ENCODE measurements at places on chromosomes 12 and 14. TPM values are rescaled to one million over a fixed set of nuclear protein-coding genes. Genes with fewer than 3 reads are reported as not detected.

DNA sequence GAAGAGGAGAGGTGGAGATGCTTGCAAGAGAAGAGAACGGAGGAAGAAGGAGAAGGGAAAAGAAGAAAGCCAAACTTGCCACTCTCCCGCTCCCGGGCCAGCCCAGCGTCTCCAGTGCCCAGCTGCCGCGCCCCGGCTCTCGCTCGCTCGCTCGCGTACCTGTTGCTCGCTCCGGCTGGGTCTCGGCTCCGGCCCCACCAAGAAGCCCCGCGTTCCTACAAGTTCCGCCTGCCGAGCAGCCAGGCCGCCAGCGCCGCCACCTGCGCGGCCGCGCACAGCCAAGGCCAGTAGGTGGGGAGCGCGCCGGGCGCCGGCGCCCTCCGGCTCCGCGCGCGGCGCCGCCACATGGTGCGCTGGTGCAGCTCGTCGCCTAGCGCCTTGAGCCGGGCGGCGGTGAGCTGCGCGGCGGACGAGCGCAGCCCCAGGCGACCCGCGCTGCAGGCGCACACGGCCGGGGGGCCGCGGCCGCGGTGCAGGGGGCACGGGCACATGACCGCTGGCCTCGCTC lies 370 bp downstream of the HRK start:
- peaks cover 4% of the 10 kb centered on the region for H3K36me3 ChIP-seq
- peak; percentile 14 for DNase-seq
- no peak overlapping the region for H3K27ac ChIP-seq
- H3K27me3 ChIP-seq: peaks cover 69% of the 10 kb centered on the region
- peaks cover 14% of the 10 kb centered on the region for H3K4me1 ChIP-seq

DNA sequence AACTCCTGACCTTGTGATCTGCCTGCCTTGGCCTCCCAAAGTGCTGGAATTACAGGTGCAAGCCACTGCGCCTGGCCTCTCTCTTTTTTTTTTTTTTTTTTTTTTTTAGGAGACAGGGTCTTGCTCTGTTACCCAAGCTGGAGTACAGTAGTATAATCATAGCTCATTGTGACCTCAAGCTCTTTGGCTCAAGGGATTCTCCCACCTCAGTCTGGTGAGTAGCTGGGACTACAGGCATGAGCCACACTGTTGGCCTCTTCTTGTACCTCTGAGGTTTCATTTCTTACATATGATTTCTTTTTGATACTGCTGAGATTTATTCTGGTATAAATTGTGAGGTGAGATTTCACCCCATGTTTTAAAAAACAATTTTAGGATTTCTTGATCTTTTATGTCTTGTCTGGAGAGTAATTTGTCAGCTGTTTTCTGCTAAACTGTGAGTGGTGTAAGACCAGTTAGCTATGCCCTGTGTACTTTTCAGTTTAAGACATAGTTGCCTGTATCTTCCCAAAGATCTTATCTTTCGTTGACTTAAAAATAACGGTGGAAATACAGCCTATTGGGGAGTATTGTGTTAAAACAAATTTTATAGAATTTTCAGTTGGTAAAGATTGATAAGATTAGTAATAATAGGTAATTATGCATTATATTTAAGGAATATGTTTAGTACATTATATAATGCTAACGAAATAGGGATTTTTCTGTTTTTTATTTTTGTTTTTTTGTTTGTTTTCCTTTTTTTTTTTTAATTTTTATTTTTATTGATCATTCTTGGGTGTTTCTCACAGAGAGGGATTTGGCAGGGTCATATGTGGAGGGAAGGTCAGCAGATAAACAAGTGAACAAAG lies 31.7 kb downstream of the WDR20 start:
- peaks cover 14% of the 10 kb centered on the region for H3K4me1 ChIP-seq
- DNase-seq: no peak
- H3K27me3 ChIP-seq: no peaks in the 10 kb centered on the region

GRCh38 chr14:21026274-21026987 lies 1.6 kb upstream of the NDRG2 start:
- DNase-seq: no peak
- H3K4me1 ChIP-seq: peaks cover 6% of the 10 kb centered on the region
- no peaks in the 10 kb centered on the region for H3K36me3 ChIP-seq
- H3K27me3 ChIP-seq: peaks cover 43% of the 10 kb centered on the region
- no peak overlapping the region for H3K4me3 ChIP-seq

- no peak for DNase-seq
- peaks cover 16% of the 10 kb centered on the region for H3K4me1 ChIP-seq
- H3K4me3 ChIP-seq: no peak overlapping the region
- H3K36me3 ChIP-seq: no peaks in the 10 kb centered on the region
Observed at GRCh38 chr12:1911598-1912575, 6.6 kb downstream of the CACNA2D4 start.

DNA sequence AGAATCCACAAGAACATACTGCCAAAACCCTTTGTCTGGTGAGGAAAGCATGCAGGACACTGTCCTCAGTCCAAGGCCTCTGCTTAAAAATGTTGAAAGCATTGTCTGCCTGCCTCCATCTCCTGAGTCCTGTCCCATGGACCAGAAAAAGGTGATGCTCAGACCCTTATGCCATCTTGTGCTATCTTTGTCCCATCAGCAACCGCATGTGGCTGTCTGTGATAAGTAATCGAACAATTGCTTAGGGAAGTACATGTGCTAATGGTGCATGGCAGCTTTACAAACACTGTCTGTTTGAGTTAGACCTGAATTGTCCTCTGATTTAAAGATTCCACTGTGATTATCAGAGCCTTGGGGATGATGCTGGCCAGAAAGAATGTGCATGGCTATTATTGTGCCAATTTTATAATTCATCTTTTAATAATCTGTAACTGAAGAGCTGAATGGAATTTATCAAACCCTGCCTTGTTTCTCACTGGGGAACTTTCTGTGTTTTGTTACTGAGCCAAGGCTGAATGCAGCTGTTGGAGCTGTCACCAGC lies 177.5 kb downstream of the DACT1 start:
- H3K27ac ChIP-seq: no peak overlapping the region

DNA sequence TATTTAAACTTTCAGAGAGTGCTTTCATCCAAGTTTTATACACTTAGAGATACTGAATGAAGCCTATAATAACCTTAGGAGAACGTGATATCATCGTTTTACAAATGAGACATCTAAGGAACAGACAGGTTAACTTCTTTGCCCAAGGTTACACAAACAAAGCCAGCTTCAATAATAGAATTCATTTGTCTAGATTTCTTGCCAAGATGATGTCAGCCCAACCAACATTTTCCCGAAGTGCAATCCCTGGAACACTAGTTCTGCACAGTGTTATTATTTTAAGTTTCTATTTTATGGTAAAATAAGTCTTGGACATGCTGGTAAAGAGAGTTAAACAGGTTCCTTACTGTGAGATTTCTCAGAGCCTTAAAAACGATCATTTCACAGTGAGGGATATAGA lies 174.6 kb downstream of the SLC25A21 start:
- DNase-seq: no peak
- no peaks in the 10 kb centered on the region for H3K4me1 ChIP-seq
- no peak overlapping the region for H3K27ac ChIP-seq
- H3K36me3 ChIP-seq: no peaks in the 10 kb centered on the region
- H3K27me3 ChIP-seq: no peaks in the 10 kb centered on the region

- H3K4me3 ChIP-seq: no peak overlapping the region
- H3K36me3 ChIP-seq: no peaks in the 10 kb centered on the region
- H3K4me1 ChIP-seq: no peaks in the 10 kb centered on the region
- no peak overlapping the region for H3K27ac ChIP-seq
- H3K27me3 ChIP-seq: no peaks in the 10 kb centered on the region
- no peak for DNase-seq
Observed at GRCh38 chr14:101184104-101184455, 280.6 kb upstream of the RTL1 start.

- no peaks in the 10 kb centered on the region for H3K27me3 ChIP-seq
- H3K4me3 ChIP-seq: no peak overlapping the region
- H3K36me3 ChIP-seq: peaks cover 23% of the 10 kb centered on the region
- DNase-seq: no peak
- H3K4me1 ChIP-seq: peaks cover 18% of the 10 kb centered on the region
Observed at GRCh38 chr14:71119075-71119474, 211.8 kb downstream of the PCNX1 start.

DNA sequence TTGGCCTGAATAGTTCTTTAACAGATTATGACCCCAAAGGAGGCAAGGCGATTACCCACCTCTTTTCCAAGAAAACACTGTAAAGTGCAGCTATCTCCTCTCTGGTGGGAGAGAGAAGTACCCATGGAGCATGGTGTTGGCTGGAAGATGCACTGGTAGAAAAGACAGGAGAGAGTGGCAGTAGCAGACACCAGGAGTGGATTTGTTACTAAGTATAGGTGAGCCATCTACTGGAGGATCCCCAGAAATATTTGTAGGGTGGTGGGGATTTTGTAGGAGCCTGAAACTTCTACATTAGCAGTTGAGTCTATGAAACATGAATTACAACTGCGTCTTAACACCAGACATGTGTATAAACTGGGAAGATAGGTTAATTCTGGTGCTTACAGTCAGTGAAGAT lies 148.0 kb downstream of the SLC38A4 start:
- no peak for DNase-seq
- peaks cover 5% of the 10 kb centered on the region for H3K27me3 ChIP-seq
- H3K36me3 ChIP-seq: no peaks in the 10 kb centered on the region
- H3K27ac ChIP-seq: no peak overlapping the region
- peaks cover 17% of the 10 kb centered on the region for H3K4me1 ChIP-seq

DNA sequence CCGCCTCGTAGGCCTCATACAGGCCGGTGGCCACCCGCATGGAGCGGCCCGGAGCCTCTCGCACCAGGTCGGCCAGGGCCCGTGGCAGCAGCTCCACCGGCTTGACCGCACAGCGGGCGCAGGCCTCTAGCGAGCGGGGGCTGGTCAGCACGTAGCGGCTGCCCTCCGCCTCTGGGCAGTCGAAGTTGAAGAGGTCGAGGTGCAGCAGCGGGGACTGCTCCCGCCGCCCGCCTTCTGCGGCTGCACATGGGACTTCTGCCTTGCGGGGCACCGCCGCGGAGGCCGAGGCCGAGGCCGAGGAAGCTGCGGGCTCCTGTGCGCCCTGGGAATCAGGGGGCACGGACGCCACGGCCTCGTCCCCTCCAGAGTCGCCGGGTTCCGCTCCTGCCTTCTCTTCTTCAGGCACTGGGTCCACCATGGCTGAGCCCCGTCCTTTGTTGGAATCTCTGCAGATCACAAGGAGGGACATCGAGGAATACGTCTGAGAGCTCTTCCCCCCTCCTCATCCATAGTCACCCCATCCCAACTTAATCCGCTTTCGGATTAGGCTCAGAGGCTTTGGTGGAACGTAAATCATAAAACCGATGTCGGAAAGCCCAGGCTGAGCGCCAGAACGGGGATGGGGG lies 1.4 kb downstream of the CCDC177 start:
- DNase-seq: no peak
- H3K4me1 ChIP-seq: peaks cover 9% of the 10 kb centered on the region
- H3K27me3 ChIP-seq: peaks cover 60% of the 10 kb centered on the region
- no peaks in the 10 kb centered on the region for H3K36me3 ChIP-seq

The HIF1A gene
- 138 TPM for total RNA-seq

The RESF1 gene
- total RNA-seq: 41.9 TPM
